ENCODE measurements at places on chromosomes 12 and 14.

DNA sequence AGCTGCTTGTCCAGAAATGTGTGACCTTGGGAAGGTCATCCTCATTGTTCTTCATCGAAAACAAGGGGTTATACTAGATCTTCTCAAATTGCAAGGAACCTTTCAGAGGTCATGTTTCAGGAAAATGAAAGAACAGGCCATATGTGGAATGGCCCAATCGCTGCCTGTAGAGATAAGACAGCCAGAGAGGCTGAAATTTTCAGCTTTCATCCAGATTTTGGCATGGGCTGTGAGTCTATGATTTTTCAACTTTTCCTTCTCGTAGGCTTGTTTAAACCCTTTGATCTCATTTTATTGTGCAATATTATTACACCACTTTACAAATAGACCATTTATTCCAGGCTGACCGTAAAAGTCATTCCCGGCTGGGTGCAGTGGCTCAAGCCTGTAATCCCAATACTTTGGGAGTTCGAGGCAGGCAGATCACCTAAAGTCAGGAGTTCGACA is 17.1 kb upstream of the ATXN2 start:
- no peak for DNase-seq

- DNase-seq: peak; percentile 89
Observed at GRCh38 chr12:27571463-27571862, 47.5 kb downstream of the PPFIBP1 start.

GRCh38 chr12:47753021-47754001 is 5.4 kb downstream of the RAPGEF3 start:
- DNase-seq: peak; percentile 61

GRCh38 chr12:64450711-64451486 is 1.0 kb upstream of the TBK1 start:
- DNase-seq: peak; percentile 4

DNA sequence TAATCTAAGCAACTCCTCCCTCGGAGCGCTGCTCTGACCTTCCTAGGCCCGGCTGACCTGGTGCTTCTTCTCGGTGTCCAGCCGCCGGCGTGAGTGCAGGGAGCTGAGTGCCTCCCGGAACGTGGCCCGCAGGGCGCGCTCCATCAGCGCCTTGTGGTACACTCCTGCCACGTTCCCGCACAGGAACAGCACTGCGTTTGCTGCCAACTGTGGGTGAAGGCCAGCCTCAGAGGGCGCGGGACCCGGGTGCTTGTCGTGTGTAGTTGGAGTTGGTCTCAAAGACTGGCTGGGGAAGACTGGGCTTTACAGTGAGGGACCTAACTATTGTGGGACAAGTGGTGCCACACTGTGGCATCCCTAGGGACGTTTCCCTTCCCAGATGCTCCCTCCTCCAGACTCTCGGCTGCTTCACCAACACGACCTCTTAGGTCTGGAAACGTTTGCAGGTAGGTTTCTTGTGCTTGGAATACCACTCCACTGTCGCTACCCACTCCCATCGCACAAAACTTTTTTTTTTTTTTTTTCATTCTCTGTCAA is 3.1 kb downstream of the ADCY4 start:
- DNase-seq: no peak
